Activated CD4-positive, CD25-positive, alpha-beta regulatory T cell (primary cell): ENCODE measurements at places on chromosomes 12 and 14.

- no peak for DNase-seq
Observed at GRCh38 chr12:70812136-70812535, 108.4 kb downstream of the PTPRR start.

DNA sequence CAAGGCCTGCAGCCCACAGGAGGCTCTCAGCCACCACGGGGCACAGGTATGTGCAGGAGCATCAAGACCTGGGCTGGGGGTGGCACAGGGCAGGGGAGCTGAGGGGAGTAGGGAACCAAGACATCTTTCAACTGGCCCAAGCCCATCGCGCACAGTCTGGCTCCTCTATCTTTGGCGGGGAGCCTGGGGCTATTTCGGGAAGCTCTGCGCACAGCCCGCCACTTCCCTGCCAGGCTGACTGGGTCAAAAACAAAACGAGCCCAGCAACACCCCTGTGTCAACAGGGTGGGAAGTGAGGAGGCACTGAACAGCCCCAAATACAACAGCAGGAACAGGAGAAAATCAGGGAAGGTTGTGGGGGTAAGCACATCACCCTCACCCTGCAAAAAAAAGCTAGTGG lies 83.9 kb downstream of the ARL6IP4 start:
- no peak for DNase-seq

DNA sequence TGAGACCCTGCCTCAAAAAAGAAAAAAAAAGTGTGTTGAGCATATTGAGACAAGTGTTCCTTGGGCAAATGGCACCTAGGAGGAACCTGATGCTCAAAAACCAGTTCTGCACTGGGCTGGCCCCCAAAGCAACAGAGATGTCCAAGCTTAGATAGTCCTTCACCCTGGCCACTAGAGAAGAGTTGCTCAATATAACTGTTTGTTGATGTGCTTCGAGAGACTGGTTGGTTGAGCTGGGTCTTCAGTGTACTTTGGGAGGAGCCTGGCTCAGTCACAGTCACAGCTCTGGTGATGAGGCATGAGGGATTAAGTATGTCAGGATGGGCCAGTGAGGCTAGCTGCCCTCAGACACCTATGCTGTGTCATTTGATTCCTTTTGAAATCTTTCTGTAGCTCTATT lies 38.0 kb downstream of the SLC2A14 start:
- no peak for DNase-seq

GRCh38 chr12:53051058-53051880 lies 1.4 kb downstream of the TNS2 start:
- DNase-seq, result no peak

DNA sequence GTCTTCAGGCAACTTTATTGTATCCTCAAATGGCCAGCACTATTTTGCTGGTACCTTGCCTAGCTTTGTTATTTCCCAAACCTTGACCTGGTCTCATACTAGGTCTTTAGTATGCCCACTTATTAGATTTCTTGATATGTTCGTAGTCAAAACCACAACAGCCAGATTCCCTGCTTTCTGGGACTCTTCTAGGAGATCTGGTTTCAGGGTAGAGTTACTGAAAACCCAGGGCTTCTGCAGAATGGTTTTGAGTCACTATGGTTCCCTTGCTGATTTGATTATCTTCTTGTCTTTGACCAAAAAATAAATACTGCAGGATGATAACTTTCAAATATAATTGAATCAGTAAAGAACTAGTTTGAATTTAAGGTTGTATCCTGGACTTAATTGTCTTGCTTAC lies 211.2 kb downstream of the FUT8 start:
- DNase-seq, result no peak
